H4 (cell line): ENCODE measurements at places on chromosomes 4 and X.

GRCh38 chrX:38163193-38163592 is 57.5 kb downstream of the SRPX start:
- DNase-seq: no peak

DNA sequence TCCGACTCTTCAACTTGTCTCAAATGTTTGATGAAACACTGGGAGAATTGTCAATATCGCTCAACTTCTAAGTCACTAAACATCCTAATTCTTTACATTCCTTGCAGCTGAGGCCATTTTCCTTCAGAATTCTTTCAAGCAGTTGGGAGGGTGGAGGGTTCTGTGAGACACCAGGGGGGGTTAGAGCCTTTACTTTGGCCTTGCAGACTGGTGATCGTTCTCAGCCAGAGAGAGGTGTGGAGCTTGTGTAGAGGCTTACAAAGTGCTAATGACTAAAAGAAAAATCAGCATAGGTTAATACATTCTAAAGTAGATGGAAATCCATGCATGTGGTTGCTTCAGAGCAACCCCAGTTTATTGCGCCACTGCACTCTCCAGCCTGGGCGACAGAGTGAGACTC is 21.3 kb upstream of the SOX3 start:
- DNase-seq: no peak

DNA sequence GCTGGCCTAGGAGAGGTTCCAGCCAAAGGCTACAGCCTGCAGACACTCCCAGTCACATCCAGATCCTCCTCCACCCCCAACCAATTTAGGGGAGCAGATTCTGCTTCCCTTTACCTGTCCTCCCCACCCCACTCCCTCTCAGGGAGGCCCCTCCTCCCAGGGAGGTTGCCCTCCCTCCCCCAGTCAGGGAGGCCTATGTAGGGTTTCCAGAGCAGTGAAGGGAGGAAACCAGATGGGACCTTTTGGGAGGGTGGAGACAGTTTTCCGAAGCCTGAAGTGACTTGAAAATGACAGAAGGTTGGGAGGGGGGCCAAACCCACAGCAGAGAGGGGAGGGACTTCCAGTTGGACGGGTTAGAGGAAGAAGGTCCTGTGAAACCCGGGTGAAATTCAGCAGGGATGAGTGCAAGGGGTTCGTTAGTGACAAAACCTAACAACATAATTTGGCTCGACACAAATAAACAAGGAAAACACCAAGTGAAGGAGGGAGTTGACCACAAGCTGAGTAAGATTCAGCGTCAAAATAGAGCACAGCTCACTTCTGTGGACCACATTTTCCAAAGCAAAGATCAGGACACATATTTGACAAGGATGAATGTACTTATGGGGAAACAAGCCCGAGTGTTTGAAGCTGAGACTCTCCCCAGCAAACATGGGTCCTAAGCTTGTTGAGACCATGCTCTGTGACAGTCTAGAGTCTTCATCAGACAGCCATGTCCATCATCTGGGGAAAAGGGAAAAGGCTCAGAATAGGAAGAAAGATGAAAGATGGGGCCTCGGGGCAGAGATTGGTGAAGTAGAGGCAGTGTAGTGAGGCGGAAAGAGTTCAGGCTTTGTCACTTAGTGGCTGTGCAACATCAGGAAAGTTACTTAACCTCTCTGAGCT is 46.4 kb downstream of the PRPS1 start:
- DNase-seq: peak; percentile 67

DNA sequence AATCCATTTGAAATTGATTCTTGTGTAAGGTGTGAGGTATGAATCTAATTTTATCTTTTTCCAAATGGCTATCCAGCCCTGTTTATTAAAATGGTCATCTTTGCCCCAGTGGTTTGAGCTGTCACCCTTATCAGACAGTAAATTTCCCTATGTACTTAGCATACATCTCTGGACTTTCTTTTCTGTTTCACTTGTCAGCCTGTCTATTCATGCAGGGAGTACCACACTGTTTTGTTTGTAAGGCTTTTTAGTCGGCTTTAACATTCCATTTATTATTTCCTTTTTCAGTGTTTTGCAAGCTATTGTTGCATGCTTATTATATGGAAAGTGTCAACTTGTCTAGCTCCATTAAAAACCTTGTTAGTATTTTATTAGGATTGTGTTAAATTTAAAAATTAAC is 155.8 kb downstream of the STAG2 start:
- no peak for DNase-seq

GRCh38 chrX:75522565-75523431 is at the start of gene ZDHHC15:
ZDHHC15 (minus strand) TSS chrX:75523037; CDS start chrX:75523024, 13 bp downstream.
- peak; percentile 14 for DNase-seq
